ENCODE measurements at places on chromosomes 12 and 14.
A peak's percentile ranks its signal among the peaks of the same experiment; 100 is the strongest.

DNA sequence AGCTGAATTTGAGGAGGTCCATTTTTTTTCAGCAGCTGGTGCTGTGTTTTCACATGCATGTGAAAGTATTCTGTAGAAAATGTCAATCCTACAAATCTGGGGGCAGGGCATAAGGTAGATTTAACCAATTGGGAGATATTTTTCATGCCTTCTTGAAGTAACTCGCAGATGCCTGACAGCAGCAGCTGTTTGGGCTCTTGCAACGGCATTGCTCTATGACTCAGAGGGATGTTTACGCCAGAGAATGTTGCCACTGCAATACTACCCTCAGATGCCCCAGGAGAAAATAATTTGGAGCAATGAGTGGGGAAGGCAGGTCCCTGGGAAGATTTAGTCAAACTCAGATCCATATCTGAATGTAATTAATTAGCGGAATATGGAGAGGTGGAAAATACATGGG lies 42.5 kb upstream of the MYBPC1 start:
- peak; percentile 43 for DNase-seq

- DNase-seq, result no peak
These were observed 1373.7 kb downstream of the LRFN5 start for GRCh38 chr14:42980419-42980818.

DNA sequence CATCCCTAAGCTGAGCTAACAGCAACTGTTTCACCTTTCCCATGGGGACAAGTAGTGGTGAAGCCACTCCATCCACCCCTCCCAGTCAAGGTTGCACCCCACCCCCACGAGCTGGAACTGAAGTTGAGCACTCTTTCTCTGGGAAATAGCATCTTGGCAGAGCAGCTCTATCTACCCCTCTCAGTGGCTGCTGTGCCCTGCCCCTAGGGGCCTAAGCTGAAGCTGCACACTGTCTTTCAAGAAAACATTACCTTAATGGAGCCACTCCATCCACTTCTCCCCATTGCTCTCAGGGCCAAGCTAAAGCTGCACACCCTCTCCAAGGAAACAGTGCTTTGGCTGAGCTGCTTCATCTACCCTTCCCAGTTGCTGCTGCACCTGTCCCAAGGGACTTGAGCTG lies 170.6 kb upstream of the CCDC196 start:
- no peak for DNase-seq

GRCh38 chr12:91513313-91513712 lies 330.7 kb upstream of the DCN start:
- no peak for DNase-seq

GRCh38 chr12:19764408-19764807 lies 325.1 kb downstream of the AEBP2 start:
- DNase-seq, result peak; percentile 34

- no peak for DNase-seq
These were observed 5.1 kb downstream of the ERBB3 start for GRCh38 chr12:56084958-56085543.

DNA sequence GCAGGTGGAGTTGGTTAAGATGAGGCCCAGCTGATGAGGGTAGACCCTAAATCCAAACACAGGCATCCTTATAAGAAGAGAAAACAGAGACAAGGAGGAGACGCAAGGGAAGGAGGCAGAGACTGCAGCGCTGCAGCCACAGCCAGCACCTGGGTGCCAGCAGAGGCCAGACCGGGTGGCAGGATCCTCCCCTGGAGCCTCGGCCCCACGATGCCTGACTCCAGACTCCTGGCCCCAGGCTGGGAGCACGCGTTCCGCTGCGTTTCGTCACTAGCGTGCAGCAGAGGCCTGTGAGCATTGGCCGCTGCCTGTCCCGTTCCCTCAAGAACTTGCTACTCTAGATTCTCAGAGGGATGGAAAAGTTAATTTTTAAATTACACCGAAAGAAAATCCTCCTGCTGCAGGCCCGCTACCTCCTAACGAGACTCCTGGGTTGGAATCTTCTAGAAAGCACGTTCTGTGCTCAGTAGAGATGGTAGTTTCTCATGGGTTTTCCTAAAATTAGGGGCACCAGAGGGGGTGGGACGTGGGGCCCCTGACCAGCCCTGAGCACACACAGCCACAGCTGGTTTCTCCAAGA lies 57.7 kb upstream of the FBRSL1 start:
- DNase-seq, result no peak

DNA sequence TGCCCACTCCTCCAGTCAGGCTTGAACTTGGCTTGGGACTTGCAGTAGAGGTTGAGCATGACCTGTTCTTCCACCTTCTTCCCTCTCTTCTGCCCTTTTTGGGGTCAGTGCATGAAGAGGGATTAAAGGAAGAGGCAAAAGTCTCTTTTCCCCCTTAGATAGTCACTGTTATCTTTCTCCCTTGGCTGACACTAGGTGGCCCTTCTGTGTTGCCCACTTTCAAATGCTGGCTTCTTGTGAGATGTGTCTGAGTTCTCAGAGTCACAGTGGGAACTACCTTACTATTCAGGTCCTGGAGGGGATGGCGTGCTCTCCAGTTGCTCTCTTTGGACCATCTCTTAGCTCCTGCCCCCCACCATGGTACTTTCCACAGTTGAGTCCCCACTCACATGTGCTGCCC lies 73.6 kb downstream of the GPR65 start:
- no peak for DNase-seq

GRCh38 chr14:38567703-38568102 lies 311.8 kb upstream of the CLEC14A start:
- no peak for DNase-seq

GRCh38 chr12:118456741-118457140 lies 80.4 kb downstream of the SUDS3 start:
- no peak for DNase-seq

DNA sequence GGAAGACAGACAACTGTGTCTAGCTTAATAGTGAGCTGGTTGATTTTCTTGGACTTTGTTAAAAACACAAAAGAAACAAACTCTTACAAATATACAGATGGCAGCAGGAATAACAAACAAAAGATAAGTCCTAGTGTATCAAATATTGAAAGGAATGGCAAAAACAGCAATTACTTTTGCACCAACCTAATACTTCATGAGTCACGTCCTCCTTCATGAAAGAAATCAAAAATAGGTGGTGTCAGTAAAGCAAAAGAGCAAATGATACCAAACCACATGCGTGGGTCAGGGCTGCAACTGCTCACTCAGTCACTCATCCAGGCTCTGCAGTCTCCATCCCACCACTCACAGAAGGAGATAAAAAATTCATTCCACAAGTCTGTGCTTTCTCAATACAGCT lies 11.8 kb downstream of the ATG14 start:
- no peak for DNase-seq

DNA sequence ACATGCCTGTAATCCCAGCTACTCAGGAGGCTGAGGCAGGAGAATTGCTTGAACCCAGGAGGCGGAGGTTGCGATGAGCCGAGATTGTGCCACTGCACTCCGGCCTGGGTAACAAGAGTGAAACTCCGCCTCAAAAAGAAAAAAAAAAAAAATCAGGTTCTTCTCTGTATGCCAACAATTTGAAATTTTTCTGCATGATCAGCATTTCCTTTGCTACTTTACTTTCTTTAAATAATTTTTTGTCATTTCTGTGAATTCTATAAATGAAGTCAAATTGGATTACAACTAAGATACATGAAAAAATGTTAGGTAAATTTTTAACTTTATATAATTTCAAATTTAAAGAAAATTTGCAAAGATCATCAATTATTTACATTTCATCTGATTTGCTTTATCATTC lies 87.8 kb downstream of the NUMB start:
- no peak for DNase-seq

DNA sequence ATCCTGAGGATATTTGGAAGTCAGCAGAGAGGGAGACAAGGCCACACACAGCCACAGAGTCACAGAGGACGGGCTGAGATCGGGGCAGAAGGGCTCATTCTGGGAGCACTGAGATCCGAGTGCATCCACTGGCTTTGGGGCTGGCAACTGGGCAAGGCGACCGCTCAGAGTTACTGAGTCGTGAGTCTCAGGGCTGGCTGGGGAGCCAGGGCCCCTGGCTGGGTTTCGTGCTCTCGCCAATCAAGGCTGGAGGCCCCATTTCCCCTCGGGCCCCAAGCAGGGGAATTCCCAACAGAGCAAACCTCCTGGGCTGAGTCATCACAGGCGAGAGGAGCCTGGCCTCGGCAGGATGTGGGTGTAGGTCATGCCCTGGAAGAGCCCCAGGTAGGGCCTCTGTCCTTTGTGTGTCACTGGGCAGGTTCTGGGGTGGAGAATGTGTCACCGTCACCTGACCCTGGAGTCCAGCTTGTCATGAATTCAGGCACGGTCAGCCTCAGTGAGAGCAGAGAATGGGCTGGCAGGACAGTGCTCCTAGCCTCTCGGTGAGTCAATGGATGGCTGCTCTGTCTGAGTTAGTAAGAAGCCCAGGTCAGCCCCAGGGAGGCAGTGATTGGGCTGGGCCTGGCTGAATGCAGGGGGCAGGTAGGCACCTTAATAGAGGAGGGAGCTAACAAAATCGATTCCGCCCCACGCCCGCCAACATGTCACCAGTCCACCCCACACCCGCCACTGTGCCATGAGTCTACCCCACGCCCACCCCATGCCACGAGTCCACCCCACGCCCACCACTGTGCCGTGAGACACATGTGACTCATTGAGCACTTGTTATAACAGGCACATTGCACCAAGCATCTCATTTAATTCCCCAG lies 16.9 kb downstream of the ASB2 start:
- peak; percentile 82 for DNase-seq

DNA sequence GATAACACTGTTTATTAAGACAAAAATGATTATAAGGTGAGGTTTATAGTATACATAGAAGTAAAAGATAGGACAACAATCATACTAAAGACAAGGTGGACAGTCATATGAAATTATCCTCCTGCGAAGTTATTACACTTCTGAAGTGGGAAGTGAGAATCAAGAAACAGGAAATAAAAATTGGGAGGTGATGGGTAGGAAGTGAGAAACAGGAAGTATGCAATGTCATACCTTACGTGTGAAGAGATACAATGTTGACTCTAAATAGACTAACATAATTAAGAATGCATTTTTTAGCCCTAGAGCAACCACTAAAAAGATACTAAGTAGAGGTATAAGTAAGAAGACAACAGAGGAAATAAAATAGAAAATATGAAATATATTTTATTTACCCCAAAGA lies 43.7 kb downstream of the GRIN2B start:
- no peak for DNase-seq

- DNase-seq, result no peak
These were observed 321.0 kb upstream of the RTL1 start for GRCh38 chr14:101224356-101225156.

- DNase-seq, result no peak
These were observed 177.9 kb downstream of the VRK1 start for GRCh38 chr14:96975116-96975515.

- no peak for DNase-seq
These were observed 145.0 kb downstream of the AACS start for GRCh38 chr12:125210104-125210755.

DNA sequence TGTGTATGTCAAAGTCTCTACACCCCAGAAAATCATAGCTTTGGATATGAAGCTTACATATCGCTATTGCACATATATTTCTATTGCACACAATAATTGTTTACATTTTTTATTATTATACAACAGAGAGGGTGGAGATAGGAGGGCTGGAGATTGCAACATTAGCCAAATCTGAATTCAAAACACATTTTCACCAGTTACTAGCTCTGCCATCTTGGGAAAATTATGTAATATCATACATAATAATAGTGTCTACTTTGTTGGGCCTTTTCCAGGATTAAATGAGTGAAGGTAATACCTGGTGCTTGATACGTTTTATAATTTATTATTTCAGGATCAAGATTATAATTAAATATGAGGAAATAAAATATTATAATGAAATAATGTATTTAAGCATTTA lies 507.4 kb upstream of the TBX3 start:
- peak; percentile 58 for DNase-seq

DNA sequence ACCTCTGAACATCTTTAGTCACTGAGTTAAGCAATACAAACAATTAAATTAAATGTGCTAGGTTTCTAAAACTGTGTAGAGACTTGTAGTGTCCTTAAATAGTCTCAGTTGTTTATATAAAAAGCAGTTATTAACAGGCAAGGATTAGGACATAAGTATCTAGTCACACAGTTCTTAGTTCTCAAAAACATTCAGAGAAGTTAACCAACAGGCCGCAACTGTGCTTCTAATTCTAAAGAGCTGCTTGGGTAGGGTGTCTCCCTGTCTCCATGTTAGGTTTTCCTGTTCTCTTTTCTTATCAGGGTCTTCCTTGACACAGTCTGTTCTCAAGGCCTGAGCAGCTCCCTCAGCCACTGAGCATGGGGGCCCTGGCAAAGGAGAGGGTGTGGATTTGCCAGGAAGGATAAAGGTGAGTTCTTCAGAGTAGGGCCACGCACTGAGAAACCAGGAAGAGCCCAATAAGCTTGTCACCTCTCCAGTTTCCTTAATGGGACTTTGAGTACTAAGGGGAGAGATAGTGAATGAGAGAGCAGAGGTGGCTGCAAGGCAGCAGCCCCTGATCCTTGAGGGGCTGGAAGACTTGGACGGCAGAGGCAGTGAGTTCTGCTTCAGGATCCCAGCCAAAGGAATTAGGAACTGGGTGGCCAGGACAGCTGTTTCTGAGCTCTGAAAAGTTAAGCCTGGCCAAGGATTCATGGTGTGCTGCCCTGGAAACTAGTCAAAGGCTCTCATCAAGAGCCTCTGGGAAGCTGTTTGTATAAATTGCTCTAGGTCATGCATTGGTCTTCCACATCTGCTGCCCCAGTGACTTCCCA lies 177.3 kb downstream of the MYRFL start:
- peak; percentile 51 for DNase-seq

DNA sequence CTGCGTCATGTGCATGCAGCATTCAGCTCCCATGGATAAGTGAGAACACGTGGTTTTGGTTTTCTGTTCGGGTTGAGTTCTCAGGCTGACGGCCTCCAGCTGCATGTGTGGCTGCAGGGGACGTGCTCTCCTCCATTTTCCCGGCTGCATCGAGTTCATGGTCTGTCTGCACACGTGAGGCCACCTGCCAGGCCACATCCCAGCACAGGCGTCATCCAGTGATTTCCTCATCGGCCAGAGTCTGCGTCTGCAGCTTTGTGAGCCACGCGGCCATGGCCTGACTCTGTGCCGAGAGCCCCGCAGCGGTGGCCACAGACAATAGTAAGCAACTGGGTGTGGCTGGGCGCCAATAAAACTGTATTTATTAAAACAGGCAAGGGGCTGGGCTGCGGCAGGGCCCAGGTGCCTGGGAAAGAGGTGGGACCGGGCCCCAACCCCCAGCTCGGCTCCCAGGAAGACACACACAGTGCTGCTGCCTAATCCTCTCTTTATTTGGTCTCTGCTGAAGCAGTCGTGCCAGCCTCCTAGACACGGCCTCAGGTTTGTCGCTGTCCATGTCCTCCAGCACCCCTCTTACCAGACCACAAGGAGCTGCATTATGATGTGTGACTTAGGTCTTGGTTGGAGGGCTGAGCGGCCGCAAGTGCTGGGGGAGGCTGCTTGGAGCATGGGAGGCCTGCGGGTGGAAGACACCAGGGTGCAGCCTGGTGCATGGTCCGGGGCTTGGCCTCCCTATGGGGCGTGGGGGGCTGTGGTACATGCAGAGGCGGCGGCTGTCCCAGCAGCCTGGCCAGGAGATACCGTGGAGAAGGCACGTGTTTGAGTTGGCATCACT lies 52.0 kb downstream of the NOC4L start:
- DNase-seq, result no peak

GRCh38 chr14:86442135-86442534 lies 912.2 kb downstream of the FLRT2 start:
- DNase-seq, result no peak

GRCh38 chr14:103122585-103122946 lies 695 bp upstream of the TNFAIP2 start:
- no peak for DNase-seq

- no peak for DNase-seq
These were observed 37.2 kb downstream of the GABARAPL1 start for GRCh38 chr12:10249690-10250455.

GRCh38 chr12:102061096-102061559 lies 663 bp downstream of the WASHC3 start:
- peak; percentile 5 for DNase-seq
